ENCODE measurements at places on chromosomes 2 and 18.

- peak; percentile 71 for DNase-seq
Measured at GRCh38 chr2:98483257-98483861, 38.7 kb downstream of the INPP4A start.

DNA sequence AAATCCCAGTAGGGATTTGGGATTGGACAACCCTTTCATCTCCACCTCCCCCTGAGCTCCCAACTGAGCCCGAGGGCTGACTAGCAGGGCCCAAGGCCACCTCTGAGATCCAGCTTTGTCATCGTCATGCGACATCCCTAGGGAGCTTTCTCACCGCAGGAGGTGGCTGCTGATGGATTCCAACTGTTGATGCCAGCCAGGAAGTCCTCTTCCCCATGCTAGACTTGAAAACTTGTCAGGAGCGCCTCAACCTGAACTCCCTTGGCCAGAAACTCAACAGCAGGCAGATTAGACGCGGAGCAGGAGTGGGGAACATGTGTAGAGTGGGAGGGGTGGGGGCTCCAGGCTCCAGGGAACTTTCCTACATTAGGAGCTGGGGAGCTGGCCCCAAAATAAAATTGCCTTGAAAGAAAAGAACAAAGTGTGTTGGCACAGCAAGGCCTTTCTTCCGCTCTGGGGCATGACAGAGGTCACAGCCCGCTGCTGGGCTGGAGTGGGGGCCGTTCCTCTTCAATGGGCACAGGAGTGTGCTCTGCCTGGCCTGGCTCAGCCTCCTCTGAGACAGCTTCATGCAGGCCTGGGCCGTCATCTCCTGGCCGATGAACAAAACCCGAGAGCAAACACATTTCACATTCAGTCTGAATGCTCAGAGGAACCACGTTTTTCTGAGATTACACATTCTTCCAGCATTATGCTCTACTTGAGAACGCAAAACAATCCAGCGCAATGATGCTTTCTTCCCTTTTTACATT lies 34.5 kb downstream of the EMILIN2 start:
- DNase-seq, result no peak

- no peak for DNase-seq
Measured at GRCh38 chr2:134453973-134454372, 200.1 kb downstream of the MGAT5 start.

DNA sequence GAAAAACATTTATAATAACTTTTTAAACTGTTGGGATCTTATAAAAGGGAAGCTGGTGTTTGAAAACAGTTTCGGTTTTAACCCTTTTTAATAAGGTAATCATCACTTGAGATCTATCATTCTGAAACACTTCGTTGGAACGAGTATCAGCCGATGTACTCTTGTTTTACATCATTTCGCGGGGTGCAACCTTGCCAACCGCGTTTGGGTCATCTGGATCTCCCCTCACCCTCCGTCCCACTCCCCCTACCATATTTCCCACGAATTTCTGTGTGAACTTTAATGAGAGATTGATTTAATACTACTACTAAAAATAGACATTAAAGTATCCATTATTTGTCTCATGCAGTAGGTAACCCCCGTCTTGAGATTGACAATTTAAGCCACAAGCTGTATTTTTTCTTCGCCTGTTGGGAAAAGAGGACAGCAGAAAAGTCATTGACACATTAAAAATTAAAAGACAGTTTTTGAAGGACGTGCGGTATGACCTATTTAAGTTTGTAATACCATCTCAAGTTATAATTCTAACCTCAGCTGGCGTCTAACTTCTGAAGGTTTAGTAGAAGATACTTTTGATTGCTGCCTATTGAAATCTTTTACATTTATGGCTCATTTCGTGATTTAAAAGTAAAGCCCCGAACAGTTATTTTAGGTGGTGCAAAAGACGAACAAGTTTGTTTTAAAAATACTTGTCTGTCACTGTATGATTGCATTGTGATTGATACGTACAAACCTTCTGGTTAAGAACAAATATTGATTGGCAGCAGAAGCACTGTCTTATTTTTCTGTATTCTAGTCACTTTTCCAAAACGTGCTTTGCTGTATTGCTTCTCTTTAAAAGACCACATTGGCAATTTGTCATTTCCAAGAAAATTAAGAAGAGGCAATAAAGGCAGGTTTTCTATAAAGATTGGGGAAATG lies 1.5 kb downstream of the CREB1 start:
- DNase-seq, result no peak

DNA sequence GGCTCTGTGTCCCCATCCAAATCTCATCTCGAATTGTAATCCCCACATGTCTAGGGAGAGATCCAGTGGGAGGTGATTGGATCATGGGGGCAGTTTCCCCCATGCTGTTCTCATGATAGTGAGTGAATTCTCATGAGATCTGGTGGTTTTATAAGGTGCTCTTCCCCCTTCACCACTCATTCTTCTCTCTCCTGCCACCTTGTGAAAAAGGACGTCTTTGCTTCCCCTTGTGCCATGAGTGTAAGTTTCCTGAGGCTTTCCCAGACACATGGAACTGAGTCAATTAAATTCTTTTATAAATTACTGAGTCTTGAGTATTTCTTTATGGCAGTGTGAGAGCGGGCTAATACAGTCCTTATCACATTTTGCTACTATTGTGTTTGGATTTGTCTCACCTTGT lies 177.6 kb upstream of the SLC39A10 start:
- no peak for DNase-seq
